ENCODE measurements at places on chromosomes 13 and 19. TPM values are rescaled to one million over a fixed set of nuclear protein-coding genes. Genes with fewer than 3 reads are reported as not detected.

Gene TMEM150B
- 0.29 TPM for total RNA-seq

Gene SPTBN4
- 0.72 TPM for total RNA-seq

Gene RXFP2
- total RNA-seq, result not detected

Gene DDA1
- 8.5 TPM for total RNA-seq

Gene ARHGAP45
- total RNA-seq, result 0.59 TPM

Gene CYP2A6
- not detected for total RNA-seq

Gene IGFL3
- total RNA-seq, result not detected

Gene SMIM24
- not detected for total RNA-seq

Gene LGALS14
- not detected for total RNA-seq

Gene JSRP1
- 0.72 TPM for total RNA-seq

Gene ZNF888
- total RNA-seq, result 4.7 TPM

Gene KCNC3
- total RNA-seq, result not detected

Gene KXD1
- total RNA-seq, result 92.8 TPM

Gene SIGLECL1
- not detected for total RNA-seq

Gene ZNF317
- total RNA-seq, result 20.9 TPM

Gene ADGRE3
- total RNA-seq, result not detected

Gene ICAM4
- 0.29 TPM for total RNA-seq

Gene C1QTNF9
- total RNA-seq, result not detected

Gene ATXN8OS
- not detected for total RNA-seq

Gene RHPN2
- 1.4 TPM for total RNA-seq

Gene RANBP3
- total RNA-seq, result 40.5 TPM

Gene APLP1
- 2.1 TPM for total RNA-seq

Gene APOC1
- total RNA-seq, result 1.4 TPM

Gene FBXW9
- 17.1 TPM for total RNA-seq

Gene METTL21C
- total RNA-seq, result not detected

Gene KLK5
- total RNA-seq, result not detected

Gene PRKCG
- under 0.01 TPM for total RNA-seq

Gene MISP
- total RNA-seq, result 0.59 TPM

Gene SRRM5
- total RNA-seq, result not detected

Gene MAP3K10
- 9.8 TPM for total RNA-seq

Gene LILRB5
- total RNA-seq, result not detected

Gene PAF1
- total RNA-seq, result 29.3 TPM

Gene SH2D3A
- total RNA-seq, result not detected

Gene SLC10A2
- total RNA-seq, result not detected

Gene RUBCNL
- 6.5 TPM for total RNA-seq

Gene TICAM1
- total RNA-seq, result 2.7 TPM

Gene SPATA13
- total RNA-seq, result 37.7 TPM

Gene SEMA6B
- total RNA-seq, result 0.29 TPM

Gene OLFM4
- total RNA-seq, result 0.29 TPM

Gene FOXA3
- total RNA-seq, result not detected

Gene TRPC4
- total RNA-seq, result 9.8 TPM

Gene KLHL26
- 5.1 TPM for total RNA-seq

Gene CDK8
- 20.0 TPM for total RNA-seq

Gene HNRNPL
- 201 TPM for total RNA-seq

Gene DNAAF3
- total RNA-seq, result 0.59 TPM

Gene GNA15
- not detected for total RNA-seq

All from osteoblast (primary cell).